ENCODE measurements at places on chromosomes 11 and 22.

DNA sequence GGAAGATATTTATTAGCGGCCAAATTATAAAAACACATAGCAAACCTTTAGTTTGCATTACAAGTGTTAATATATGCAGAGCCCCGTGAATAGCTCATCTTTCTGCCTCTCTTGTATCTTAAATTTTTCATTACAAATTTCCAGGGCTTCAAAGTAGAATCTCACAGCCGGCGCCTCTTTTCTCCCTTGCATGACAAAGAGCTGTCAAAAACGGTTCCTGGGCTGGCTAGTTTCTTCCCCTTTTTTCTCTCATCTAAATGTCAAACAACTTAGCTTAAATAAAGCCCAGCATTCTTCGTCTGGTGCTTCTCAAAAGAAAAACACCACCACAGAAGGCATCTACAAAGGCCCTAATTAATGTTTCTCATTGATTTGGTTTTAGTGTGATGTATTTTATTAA, 253.0 kb downstream of the INSC start:
- no peak for DNase-seq

- no peak for DNase-seq
These were observed 3.4 kb downstream of the WEE1 start for GRCh38 chr11:9576701-9577381.

DNA sequence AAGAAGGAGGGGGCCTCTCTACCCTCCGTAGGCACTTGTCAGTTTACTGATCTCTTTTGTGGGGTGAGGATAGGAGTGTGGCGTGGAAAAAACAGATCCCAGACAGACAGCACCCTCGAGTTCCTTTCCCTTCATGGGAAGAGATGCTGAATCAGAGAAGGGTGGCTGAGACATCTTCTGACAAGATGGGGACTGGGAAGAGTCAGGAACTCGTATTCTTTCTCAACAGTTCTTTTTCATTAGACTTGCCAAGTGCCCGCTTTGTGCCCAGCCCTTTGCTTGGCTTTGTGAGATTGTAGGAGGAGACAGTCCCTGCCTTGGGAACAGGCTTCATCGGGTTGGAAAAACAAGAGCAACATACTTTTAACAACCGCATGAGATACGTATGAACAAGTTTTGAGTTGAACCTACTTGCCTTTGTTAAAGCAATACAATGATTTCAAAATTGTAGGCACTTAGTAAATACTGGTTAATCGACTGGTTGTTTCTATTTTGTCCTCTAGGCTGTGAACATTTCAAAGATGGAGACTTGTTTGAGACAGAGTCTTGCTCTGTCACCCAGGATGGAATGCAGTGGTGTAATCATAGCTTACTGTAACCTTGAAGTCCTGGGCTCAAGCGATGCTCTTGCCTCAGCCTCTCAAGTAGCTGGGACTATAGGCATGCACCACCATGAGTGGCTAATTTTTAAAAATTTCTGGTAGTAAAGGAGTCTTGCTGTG, 1.1 kb downstream of the RRM1 start:
- no peak for DNase-seq

DNA sequence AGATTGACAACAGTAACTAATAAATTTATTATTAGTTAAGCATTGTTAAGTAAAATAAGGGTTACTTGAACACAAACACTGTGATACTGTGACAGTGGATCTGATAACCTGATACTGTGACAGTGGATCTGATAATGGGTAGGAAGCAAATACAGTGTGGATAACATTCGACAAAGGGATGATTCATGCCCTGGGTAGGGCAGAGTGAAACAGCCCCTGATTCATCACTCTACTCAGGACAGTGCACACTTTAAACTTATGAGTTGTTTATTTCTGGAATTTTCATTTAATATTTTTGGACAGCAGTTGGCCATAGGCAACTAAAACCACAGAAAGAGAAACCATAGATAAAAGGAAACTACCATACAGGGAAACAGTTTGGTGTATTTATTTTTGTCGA, 60.8 kb upstream of the CTSC start:
- DNase-seq, result no peak

GRCh38 chr11:66604155-66604554, 11.2 kb downstream of the CCS start:
- DNase-seq, result no peak

GRCh38 chr11:122505304-122506006, 150.1 kb upstream of the UBASH3B start:
- peak; percentile 4 for DNase-seq

GRCh38 chr11:41145420-41145819, 314.0 kb downstream of the LRRC4C start:
- DNase-seq, result no peak

- DNase-seq, result no peak
These were observed 65.2 kb downstream of the CACNA1I start for GRCh38 chr22:39635719-39636118.
